ENCODE measurements at places on chromosomes 6 and 20.

GRCh38 chr6:91328241-91328640 is 741.4 kb upstream of the MAP3K7 start:
- DNase-seq, result no peak

DNA sequence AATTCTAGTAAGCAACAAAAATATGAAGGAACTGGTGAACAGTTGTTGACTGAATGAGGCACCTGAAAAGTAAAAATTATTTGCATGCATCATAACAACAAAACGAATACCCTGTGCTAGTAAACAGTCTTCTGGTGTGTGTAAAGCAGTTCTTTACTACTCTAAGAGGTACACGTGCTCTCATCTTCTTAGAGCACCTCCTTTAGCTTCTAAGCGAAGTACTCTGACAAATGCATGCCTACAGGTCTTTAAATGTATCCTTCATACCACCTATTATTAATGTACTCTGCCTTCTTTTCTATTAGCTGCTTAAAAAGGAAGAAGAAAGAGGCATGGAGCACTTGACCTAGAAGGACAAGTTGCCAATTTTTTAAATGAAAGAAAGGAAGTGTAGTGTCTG is 32.2 kb upstream of the MYB start:
- no peak for DNase-seq

DNA sequence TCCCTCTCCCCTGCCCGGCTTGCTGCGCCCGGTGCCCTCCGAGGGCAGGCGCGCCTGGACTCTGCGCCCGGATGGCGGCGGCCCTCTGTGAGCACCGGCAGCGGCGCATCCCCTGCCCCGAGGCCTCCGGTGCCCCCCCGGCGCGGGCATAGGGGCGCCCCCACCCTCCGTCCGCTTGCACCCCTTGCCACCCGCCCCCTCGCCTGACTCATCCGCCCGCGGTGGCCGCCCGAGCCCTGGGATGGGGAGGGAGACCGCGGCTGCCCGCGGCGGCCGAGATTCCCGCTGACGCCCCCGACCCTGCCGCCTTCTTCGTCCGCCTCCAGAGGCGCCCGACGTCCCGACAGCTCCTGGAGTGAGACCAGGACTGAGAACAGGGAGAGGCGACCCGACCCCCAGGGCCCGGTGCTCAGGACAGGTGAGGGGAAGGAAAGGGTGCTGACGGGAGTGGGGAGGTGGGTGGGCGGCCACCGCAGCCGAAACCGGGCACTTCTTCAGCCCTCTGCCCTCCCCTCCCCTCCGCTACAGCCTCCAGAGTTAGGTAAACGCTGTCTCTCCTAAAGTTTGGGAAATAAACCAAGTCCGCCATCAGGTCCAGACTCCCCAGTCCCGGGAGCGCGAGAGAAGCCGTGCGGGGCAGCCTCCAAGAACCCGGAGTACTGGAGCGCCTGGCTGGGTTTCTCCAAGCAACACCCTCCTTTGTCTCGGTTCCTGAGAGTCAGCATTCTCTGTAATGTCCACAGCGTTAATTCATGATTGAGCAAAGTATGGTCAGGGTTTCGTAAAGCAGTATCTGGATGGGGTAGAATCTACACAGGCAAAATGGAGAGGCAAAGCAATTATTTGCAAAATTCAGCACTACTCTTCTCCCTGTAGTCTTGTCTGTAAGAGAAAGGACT is 539 bp downstream of the TMEM200A start:
- peak; percentile 79 for DNase-seq

DNA sequence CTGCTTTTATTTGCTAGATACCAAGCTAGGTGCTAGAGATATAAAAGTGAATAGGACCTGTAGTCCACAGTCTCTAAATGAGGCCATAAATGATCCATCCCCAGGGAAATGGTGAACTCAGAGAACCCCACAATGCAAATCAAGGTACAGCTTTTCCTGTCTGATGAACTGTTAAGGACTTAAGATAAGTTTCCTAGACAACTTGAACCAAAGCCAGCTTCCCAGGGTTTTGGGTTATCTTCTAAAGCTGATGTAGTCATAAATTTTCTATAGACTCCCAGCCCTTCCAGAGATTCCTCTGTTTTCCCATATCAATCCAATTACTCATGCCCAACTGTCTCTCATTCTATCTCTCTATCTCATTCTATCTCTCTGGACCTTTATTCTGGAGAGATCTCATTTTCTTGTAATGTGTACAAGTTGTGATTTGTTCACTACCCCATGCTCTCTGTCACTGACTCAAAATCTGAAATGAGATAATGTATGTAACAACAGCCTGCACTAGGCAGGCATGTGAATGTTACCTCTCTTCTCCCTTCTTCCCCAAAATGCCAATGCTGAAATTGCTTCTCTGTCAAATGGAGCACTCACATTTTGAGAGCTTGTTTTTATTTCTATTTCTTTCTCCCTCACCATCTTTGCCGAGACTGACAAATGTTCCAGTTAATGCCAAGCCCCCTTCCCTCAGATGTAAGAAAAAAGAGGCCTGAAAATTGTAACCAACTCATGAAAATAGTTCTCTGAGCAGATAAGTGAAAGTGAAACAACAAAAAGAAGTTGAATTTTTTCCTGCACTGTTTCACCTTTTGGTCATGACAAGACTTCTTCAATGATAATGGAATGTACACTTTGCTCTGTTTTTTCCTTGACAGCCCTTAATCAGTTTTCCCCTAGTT is 279.9 kb downstream of the SLC35F1 start:
- peak; percentile 33 for DNase-seq

GRCh38 chr6:126180585-126180984 is 159.3 kb upstream of the CENPW start:
- DNase-seq, result no peak

GRCh38 chr6:27374824-27375612 is 13.5 kb upstream of the ZNF391 start:
- DNase-seq, result peak; percentile 85

DNA sequence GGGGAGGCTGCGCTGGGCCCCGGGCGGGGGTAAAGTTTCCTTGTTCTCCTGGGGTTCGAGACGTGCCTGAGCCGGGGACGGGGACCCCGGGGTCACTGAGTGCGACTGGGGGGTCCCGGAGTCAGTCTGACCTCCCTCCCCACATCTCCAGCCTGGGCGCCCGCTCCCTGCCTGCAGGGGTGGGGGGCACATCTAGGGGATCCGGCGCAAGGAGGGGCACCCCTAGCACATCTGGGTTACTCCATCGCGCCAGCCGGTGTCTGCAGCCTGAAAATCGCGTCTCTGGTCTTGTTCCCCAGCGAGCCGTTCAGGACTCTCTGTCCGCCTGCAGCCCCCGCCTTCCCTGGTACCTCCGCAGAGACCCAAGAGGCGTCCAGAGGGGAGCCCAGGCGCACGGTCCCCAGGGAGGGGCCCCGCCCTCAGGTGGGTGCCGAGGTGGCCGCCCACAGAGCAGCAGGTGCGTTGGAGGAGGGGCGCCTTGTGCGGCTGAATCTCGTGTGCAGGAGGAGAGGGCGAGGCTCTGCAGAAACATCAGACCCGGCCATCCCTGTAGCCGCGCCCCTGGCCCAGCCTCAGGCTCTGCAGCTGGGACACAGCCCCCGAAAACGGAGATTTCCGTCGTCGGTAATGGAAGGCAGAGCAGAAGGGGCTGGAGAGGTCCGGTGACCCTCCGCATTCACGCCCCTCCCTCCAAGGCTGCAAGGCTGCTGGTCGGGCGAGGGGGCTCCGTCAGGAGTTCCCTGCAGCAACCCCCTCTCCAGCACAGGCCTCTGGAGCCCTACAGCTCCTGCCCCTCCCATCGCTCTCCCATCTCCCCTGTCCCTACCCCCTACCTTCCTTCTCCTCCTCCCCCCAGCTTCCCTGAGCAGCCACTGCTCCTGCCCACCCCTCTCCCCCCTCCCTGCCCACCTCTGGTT is 628 bp upstream of the CHRNA4 start:
- no peak for DNase-seq

DNA sequence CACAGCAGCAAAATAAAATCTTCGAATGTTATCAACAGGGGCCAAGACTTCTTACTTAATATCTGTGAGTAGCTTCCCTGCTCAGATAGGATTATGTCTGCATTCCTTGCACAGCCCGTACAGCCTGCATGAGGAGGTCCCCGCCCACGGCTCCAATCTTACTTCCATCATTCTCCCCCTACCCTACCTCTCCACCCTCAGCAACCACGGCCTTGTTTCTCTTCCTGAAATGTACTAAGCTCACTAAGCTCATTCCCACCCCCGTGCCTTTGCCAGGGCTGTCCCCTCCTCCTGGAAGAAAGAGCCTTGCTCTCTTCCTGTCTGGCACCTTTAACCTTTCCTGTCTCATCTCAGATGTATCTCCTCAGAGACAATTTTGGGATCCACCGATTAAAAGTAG is 120.4 kb downstream of the BCAS1 start:
- no peak for DNase-seq

DNA sequence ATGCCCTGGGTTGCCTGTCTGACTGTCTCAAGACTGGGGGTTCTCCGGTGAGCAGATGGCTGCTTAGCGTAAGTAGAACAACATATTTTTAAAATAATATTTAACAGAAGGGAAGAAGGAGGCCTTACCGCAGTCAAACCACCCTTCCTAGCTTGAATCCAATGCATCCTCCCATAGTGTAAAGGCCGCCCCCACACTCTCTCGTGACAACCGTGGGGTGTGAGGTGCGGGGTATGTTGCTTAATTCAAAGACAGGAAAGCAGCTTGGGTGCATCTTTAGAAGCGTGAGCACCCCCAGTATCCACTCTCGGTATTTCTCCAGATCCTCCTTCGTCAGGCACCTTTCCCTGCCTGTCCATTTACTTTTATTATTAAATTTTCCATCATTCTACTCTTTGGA is 501.2 kb upstream of the CDH4 start:
- no peak for DNase-seq

DNA sequence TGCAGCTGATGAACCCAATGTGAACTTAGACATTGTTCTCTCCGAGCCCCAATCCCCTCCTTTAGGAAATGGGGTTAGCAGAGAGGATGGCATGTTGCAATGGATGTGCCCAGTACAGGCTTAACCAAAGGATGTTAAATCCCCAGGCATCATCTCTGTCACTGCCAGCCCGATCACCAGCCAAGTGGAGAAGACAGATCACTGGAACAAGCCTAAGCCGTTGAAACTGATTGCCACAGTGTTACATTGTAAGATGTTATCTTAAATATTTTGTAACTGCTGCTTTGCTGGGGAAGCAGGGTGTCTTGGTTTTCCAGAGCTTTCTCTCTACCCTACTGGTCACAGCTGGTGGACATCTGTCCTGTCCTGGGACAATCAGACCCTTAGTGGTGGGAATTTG is 783.4 kb upstream of the CHD6 start:
- no peak for DNase-seq

GRCh38 chr20:46312075-46312944 is 4.0 kb upstream of the CDH22 start:
- no peak for DNase-seq

DNA sequence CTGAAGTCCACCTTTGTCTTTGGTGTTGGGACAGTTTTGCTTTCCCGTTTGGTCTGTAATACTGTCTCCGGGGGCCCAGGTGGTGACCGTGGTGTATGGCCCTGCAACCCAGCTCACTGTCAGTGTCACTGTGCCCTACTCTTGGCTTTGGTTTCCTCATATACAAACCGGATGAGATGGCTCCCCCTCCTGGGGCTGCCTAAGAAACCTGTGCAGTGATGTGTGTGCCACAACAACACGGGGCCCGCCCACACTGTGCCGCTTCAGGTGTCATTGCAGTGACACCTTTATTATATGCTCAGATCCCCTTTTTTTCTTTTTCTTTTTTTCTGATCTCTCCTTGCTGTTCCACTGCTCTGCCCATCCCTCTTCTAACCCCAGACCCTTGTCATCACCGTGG is 73.9 kb downstream of the RAMACL start:
- no peak for DNase-seq

GRCh38 chr20:23180451-23180921 is 94.4 kb upstream of the CD93 start:
- no peak for DNase-seq

DNA sequence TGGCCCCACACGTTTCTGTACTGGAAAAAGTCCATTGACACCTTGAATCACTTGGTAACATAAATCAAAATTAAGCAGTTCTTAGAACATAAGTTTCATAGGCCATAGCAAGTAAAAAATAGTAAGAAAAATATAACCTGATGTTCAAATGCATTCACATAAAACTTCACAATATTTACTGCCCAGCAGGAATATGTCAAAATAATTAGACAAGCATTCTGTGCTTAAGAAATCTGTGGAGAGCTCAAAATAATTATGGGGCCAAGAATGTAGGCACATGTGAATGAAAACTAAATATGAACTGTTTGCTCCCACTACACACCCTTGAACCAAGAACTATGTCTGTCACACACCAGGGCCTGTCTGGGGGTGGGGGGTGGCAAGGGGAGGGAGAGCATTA is 70.8 kb downstream of the IPCEF1 start:
- no peak for DNase-seq

DNA sequence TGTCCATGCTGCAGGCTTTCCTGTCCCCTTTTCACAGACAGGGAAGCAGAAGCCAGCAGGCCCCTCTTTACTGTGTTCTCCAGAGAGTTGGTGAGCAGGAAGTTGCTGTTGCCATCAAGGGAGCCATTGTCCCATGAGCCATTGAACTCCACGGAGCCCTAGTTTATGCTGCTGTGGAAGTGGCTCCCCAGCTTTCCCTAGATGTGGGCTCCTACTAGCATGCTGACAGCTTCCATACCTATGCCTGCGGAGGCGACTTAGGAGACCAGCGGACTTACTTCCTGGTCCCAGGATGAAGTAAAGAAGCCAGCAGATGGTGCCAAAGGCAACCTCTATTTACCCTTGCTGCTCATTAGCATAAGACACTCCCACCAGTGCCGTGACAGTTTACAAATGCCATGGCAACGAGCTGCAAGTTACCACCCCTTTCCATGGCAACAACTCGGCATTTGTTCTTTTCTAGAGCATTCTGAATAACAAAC is 30.8 kb upstream of the FKBP1A start:
- peak; percentile 91 for DNase-seq

GRCh38 chr6:143739341-143739851 is 61.6 kb downstream of the PHACTR2 start:
- no peak for DNase-seq

GRCh38 chr6:24915641-24916040 is 20.1 kb downstream of the RIPOR2 start:
- DNase-seq, result no peak

DNA sequence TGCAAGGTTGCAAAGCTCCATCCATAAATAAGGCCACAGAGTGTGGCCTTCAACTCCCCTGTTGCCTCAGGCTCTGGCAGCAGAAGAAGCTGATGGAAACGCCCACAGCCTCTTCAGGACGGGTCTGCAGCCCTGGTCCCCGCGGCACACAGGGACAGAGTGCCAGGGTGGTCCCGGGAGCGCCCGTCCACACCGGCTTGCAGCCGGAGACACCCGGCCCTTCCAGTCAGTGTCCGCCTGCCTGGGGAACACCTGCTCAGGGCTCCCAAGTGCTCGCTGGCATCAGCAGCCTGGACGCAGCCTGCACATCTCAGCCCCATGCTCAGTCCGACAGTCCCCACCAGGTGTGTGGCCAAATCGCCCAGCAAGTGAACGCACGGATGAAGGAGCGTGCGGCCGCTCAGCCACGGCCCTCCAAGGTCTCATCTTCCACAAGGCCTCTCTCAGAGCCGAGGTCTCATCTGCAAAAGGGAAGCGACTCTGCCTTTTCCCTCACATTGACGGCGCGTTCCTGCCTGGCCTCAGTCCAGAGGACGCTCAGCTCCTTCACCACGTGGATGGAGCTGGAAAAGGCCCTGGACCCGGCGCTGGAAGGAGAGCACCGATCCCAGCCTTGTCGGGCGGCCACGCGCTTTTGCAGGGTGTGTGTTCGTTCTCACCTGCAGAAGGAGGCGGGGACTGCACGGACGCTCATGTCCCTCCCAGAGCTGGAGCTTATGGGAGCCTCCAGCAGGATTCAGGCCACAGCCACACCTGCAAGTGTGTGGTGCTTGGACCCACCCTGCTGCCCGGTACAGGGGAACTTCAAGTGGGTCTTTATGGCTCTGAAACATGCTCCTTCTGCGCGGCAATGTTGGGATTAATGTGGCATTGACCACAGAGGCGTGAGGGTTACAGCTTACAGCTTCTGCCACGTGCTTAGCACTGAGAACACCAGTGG is 180.4 kb downstream of the DLL1 start:
- DNase-seq, result no peak

Measured in small intestine (tissue), 16 donors.